ENCODE measurements at places on chromosomes 7 and 10.

DNA sequence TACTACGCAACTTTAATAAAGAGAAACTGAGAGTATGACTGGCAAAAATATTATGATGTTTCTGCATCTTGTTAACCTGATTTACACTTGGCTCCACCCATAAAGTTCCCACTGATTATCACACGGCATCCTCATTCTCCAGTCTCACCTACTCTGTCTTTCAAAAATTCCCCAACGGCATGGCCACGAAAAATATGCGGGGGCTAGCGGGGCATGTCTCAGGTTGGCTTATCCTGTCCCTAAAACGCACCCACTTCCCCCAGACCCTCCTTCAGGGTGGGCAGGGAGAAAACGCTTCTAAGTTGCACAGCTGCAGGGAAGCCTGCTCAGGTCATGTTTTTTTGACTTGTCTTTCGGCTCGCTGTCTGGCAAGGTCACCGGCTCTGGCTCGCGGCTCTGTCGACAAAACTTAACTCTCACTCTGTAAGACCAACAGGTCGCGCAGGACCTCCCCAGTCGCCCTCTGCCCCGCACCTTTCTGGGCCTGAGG, 3.8 kb downstream of the CDK6 start:
- no peak for DNase-seq

GRCh38 chr10:79130846-79131245, 62.1 kb downstream of the ZMIZ1 start:
- DNase-seq, result no peak

- no peak for DNase-seq
These were observed 7.7 kb upstream of the MINDY3 start for GRCh38 chr10:15868006-15868405.

DNA sequence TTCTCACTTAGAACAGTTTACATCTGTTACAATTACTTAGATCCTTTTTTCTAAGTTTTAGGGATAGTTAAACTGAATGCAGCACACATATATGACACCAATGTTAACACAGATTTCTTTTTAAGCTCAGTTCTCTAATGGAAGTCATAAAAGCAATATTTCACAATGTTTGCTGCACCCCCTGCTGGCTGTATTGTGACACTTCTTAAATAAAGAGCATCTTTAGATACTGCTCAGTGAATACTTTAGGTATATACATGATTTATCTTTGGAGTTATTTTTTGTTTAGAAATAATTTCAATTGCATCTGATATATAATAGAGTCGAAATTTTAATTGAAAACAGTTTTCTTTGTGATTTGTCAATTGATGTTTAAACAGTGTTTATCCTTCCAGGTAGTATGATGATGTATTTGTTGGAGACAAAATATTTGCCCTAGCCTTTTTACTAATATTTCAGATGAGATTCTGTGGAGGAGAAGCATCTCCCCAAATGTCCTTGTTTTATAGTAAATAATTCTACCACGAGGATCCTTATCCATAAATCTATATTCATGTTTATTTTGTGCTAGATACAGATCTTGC, 174.4 kb downstream of the ST7 start:
- no peak for DNase-seq

DNA sequence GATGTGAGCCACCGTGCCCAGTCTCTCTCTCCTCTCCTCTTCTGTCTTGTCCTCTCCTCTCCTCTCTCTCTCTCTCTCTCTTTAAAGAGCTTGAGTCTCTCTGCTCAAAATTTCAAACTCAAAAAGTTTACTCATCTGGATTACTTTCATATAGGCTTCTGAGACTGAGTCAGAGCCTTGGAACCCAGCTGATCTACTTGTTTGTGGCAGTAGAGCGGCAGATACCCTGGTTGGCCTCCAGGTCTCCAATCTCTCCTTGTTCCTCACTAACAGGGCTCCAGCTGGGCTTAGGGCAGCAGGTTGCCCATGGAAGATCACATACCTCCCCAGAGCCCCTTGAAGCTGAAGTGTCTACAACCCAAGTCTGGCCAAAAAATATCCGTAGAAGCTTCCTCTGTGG, 51.0 kb downstream of the HHEX start:
- no peak for DNase-seq

GRCh38 chr10:43391496-43391895, 17.5 kb downstream of the HNRNPF start:
- no peak for DNase-seq

- no peak for DNase-seq
These were observed 152.4 kb upstream of the ADCY1 start for GRCh38 chr7:45421806-45422205.

- no peak for DNase-seq
These were observed 48.4 kb upstream of the CCDC3 start for GRCh38 chr10:13049774-13050420.

DNA sequence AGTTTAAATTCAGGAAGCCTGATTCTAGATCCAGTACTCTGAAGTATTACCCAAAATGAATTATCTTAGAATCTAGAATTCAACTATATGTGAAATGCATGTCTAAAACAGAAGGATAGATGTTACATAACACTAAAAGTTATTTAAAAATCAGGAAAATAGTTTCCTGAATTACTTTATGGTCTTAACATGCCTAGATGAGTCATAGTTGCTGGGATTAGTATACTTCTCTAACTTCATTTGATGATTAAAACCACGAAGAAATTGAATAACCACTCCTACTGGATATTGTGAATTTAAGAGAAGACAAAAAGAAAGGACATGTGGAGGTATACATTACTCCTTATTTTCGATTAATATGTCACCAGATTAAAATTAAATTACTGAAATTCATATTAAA, 65.5 kb downstream of the ATAD1 start:
- DNase-seq, result no peak

DNA sequence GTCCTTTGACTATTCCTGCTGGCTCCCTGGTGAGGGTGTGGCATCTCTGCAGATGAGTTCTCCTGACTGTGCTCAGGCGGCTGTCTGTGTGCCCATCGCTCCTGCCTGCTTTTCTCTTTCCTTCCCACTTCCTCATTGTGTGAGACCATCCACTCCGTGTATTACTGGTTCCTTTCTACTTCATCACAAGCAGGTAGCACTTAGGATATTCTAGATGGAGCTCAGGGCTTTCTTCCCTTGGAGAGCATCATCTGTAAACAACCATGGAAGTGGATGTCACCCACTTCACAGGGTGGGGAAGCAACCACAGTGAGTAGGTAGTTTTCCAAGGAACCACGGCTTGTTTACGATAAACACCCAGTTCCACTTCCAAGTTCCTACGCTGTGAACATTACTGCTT, 15.7 kb downstream of the DNAJB6 start:
- DNase-seq, result no peak

DNA sequence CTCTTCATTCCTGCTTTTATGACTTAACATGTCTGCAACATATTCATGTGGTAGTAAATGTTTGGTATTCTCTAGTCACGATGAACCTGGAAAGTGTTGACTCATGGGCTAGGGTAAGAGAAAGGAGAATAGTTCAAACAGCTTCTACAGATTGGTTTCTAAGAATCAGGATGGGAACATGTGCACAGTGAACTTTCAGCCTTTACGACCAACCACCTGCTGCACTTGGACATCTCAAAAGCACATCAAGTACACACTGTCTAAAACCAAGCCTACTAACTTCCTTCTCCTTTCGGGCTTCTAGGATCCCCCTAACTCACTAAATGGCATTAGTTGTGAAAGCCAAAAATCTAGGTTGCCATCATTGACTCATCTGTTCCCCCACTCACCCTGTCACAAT, 85.5 kb downstream of the CUL2 start:
- DNase-seq, result no peak

DNA sequence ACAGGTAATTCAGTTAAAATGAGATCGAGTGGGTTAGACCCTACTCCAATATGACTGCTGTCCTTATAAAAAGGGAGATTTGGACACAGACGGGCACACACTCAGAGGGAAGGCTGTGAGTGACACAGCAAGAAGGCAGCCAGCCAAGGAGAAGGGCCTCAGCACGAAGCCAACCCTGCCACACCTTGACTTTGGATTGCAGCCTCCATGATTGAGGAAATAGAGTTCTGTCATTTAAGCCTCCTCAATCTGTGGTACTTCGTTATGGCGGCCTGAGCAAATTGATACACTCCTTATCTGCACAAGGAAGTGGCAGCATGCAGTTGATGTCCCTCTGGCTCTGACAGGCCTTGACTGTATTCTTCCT, 43.8 kb downstream of the SH2D4B start:
- no peak for DNase-seq

DNA sequence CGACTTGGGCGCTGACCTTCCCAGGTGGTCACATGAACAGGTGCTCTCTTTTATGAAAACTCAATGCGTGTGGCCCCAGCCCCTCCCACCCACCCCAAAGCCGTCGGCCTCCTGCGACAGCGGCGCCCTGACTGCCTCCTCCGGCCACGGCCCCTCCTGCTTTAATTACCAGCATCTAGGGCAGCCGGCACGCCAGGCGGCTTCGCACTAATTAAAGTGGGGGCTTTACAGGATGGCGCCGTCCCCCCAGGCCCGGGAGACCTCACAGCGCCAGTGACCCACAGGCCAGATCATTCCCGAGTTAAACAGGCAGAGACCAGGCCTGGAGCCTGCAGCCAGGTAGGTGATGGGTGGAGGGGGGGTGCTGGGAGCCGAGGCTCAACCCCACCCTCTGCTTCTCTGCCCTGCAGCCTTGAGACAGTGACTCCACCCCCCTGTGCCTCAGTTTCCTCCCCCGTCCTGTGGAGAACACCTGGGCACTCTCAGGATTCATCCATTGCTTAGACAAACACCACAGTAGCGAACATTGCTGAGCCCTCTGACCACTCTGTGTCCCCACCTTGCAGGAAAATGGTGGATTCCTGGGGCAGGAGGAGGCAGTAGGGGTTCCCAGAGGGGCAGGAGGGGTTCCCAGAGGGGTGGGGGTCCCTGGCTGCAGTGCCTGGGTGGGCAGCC, 100.8 kb downstream of the MICALL2 start:
- no peak for DNase-seq

DNA sequence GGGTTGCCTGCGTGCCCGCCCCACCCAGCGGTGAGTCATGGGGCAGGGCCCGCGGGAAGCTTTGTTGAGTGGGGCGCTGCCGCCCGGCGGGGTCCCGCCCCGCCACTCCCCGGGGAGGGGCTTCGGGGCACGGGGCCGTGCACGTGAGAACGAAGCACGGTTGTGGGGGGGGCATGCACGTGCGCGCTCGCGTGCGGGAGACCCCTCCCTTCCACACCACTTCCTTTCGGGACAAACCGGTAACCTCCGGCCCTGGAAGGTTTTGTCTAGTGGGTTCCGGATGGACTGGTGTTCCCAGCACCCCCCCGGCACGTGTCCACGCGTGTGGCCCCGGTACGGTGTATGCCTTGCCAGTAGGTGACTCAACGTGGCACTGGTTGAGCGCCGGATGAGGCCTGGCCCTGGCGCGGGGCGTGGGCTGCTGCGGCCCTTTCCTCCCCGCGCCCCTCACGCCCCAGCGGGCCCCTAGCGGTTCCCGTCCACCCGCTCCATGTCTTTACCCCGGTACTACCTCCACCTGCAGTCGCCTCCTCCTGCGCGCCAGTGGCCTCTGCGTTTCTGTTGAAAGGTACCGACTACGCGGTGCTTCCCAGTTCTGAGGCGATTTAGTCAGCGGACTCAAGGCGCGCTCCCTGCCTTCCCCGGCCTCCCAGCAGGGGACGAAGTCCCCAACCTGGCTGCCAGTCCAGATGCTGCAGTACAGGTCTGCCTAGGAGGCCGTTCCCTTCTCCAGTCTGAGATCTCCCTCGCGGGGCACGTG, 3.1 kb downstream of the ADIRF start:
- no peak for DNase-seq

GRCh38 chr10:74342991-74343390, 192.0 kb downstream of the ADK start:
- DNase-seq, result no peak

GRCh38 chr7:46393142-46393541, 472.1 kb upstream of the IGFBP3 start:
- DNase-seq, result no peak

GRCh38 chr7:74038194-74038961, 10.4 kb downstream of the ELN start:
- DNase-seq, result no peak

DNA sequence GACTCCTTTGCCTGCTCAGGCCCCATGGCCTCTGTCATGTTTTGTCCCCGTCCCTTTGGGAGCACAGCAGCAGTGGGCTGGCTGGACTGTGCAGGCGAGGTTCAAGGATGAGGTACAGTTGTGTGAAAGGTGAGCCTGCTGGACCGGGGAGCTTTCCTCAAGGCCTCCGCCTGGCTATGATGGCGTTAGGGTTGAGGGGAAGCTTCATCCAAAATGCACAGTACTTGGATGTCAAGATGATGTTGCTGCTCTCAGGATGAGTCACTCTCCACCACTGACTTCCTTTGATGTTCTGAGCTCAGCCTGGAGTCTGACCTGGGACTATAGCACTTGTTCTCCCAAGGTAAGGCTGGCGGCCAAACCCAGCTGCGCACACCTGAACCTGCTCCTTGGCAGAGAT, 152.7 kb upstream of the SHH start:
- no peak for DNase-seq

- no peak for DNase-seq
These were observed 12.5 kb downstream of the ITPRIP start for GRCh38 chr10:104325436-104326435.

- DNase-seq, result no peak
These were observed 36.0 kb upstream of the ARHGAP21 start for GRCh38 chr10:24759672-24760071.

DNA sequence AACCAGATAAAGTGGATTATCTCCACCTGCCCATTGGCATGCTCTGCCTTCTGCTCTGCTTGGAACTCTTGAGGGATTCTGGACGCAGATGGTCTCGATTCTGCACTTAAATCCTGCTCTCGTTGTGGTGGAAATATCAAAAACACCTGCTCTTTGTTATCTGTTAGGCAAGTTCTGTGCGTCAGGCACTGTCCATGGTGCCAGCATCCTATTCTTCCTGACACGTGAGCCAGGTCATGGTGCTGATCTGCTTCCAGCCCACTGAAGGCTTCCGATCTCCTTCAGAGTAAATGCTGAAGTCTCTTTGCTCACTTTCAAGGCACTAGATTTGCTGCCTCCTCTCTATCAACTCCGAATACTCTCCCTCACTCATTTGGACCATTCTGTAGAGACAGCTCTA, 505.6 kb downstream of the HTR7 start:
- DNase-seq, result no peak

- DNase-seq, result peak; percentile 35
These were observed 786 bp downstream of the ATP5F1C start for GRCh38 chr10:7788639-7789286.

GRCh38 chr10:62811159-62811875, 4.8 kb downstream of the EGR2 start:
- no peak for DNase-seq

DNA sequence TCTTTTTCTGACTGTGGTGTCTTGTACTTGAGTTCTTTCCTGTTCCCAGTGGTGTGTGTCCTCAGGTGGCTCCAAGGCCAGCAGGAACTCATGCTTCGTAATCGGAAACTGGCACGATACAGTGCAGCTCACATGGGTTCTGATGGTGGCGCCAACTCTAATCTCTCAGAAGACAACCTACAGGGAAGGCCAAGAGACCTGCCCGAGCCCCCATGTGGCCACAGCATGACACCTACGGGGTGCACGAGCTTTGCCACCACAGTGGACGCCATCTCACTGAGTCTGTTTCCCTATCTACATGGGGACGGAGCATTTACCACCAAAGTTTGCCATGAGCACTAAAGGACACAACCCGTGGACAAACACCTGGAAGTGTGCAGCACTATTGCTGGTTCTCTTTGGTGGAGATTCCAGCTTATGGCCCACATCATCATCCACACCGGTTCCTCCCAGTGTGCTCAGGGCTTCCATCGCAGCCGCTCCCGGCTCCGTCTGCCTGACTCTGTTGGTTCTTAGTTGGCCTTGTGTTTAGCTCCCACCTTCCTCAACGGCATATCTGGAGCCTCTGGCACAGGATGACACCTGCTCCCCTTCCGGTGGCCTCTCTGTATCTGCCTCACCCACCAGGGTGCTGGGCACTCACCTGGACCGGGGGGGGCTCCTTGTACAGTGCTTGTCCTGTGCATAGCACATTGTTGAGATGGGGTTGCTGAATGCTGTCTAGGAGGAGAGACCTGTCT, 586.6 kb upstream of the MKI67 start:
- DNase-seq, result no peak
